ENCODE measurements at places on chromosomes 12 and 14.

GRCh38 chr14:33454707-33455106 is 496.2 kb downstream of the EGLN3 start:
- DNase-seq, result no peak

GRCh38 chr14:22557846-22558220 is 31.2 kb downstream of the DAD1 start:
- DNase-seq, result no peak

GRCh38 chr12:59036347-59036746 is 116.0 kb upstream of the LRIG3 start:
- no peak for DNase-seq

- no peak for DNase-seq
These were observed 130.8 kb upstream of the TRHDE start for GRCh38 chr12:72141381-72141780.

- DNase-seq, result no peak
These were observed 4.3 kb downstream of the KRR1 start for GRCh38 chr12:75507086-75507485.

DNA sequence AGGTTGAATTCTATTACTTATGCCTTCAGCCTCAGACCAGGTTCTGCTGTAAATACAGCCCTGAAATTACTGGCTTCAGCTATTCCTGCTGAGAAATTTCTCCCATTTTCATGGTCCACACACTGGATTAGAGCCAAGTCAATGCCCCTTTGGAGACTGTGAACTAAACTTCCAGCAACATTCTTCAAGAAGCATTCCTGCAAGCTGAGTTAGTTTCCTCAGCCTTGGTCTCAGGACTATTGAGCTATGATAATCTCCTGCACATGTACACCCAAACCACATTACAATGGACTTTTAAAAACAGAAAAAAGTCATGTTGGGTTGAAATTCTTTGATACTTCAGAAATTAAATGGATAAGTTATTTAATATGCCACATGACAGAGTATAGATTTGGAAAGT is 58.0 kb upstream of the AVPR1A start:
- no peak for DNase-seq

Measured in RWPE1 (cell line).